Lung microvascular endothelial cell (primary cell): ENCODE measurements at places on chromosomes 1 and 21. TPM values are rescaled to one million over a fixed set of nuclear protein-coding genes. Genes with fewer than 3 reads are reported as not detected.

- DNase-seq, result peak; percentile 58
These were observed 160.2 kb downstream of the DENND1B start for GRCh38 chr1:197614916-197615692.

RNU1-4 gene
- under 0.01 and 5,258 TPM in 2 replicates for total RNA-seq

DNA sequence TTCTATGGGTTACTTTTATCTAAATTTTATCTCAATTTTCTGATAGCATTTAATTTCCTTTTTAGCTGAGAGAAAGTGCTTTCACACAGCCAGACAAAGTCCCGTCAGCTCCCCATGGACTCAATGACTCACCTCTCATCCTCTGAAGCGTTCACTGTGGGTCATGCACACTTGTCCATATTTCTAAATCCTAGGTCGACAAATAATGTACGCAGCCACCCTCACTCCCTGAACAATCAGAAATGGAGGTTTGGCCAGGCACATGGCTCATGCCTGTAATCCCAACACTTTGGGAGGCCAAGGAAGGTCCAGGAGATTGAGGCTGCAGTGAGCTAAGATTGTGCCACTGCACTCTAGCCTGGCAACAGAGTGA, 42.4 kb upstream of the COA6 start:
- no peak for DNase-seq

- DNase-seq, result no peak
These were observed 13.1 kb downstream of the RNF220 start for GRCh38 chr1:44418022-44418673.

LCE6A gene
- total RNA-seq, result not detected in 2 replicates

MCOLN2 gene
- total RNA-seq, result not detected in 2 replicates

COL9A2 gene
- total RNA-seq, result 0.22 and 0.79 TPM in 2 replicates

UMODL1 gene
- total RNA-seq, result not detected in 2 replicates

HRNR gene
- not detected in 2 replicates for total RNA-seq

RNU1-3 gene
- under 0.01 and 5,258 TPM in 2 replicates for total RNA-seq

CA6 gene
- not detected in 2 replicates for total RNA-seq

DNA sequence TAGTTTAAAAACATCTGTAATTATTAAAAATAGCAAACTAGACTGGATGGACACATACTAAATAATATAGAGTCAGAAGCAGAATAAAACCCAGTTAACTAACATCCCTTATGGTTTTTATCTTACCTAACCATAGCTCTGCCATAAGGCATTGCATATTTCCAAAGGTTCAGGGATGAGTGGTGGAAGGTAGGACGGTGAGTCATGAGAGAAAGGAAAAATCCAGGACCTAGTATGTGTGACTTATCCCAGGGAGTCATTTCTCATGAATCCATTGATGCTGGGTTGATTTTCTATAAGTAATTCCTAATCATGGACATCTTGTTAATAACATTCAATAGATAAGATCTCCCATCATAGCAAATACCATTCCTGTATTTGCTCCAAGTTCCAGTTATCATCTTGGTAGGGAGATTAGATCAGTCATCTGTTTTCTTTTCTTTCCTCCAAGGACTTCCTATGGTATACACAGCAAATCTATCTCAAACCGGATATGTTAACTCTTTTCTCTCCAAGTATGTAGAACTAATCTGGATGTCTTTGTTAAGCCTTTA, 490.7 kb upstream of the B3GALT2 start:
- DNase-seq, result no peak

GRCh38 chr1:196598942-196599748, 9.1 kb downstream of the KCNT2 start:
- no peak for DNase-seq

- no peak for DNase-seq
These were observed 91.4 kb downstream of the HMCN1 start for GRCh38 chr1:185825556-185825955.

- DNase-seq, result no peak
These were observed 343.9 kb upstream of the AJAP1 start for GRCh38 chr1:4310396-4310923.

PEF1 gene
- total RNA-seq, result 97.9 and 132 TPM in 2 replicates

GRCh38 chr1:45325851-45326506, 716 bp upstream of the HPDL start:
- DNase-seq, result peak; percentile 10

DNA sequence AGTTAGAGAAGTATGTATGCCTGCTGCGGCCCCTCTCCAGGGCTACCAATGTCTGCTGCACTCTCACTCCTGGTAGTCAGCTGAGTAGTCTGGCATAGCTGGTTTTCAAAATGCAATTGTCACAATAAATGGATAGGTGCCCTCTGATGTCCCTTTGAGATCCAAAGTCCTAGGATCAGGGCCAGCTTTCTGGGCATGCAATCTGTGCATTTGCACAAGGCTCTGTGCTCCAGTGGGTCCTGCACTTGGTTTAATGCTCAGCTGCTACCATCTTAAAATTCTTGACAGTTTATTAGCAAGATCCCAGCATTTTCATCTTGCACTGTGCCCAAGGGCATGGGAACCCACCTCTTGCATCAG, 233.8 kb downstream of the LTN1 start:
- DNase-seq, result no peak

GRCh38 chr1:162631546-162632191, 595 bp upstream of the DDR2 start:
- DNase-seq, result peak; percentile 60

DNA sequence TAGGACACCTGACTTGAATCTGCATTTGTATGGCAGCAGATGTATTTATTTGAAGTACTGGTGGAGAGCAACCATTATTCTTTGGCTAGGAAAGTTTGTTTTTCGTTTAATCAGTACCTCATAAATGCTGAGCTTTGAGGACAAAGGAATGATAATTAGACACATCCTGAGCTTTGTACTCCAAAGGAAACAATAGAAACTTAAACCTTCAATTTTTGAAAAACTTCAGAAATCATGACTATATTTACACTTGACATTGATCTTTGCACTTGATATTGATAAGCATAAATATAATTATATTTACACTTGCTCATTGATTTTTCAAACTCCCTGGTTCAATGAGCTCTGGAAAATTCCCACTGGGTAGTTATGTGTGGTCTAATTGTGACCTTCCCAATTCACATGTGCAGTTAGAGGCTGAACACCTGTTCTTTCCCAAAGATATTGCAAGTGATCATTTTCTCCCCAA, 10.7 kb downstream of the PATJ start:
- no peak for DNase-seq

- no peak for DNase-seq
These were observed 21.3 kb upstream of the TLCD4 start for GRCh38 chr1:95095833-95096217.

GPR52 gene
- 0.22 and 0.99 TPM in 2 replicates for total RNA-seq

OR10Z1 gene
- not detected in 2 replicates for total RNA-seq

DNA sequence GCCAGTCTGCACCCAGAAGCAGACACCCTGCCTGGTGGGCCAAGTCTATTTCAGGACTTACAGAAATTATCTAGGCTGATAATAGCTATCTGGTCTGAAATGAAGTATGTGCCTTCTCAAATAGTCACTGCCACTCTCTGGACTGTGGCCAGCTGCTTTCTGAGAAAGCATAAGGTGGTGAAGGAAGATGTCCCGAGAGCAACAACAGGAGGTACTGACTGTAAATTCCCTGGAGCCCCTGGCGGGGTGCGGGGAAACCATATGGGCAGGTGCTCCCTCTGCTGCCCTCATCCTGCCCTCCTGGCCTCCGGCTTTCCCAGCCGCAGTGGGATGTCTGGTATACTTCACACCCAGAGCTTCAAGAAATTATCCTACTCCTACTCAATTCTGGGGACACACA, 86.8 kb downstream of the TGFBR3 start:
- no peak for DNase-seq

- no peak for DNase-seq
These were observed 22.7 kb downstream of the CLDN8 start for GRCh38 chr21:30193201-30193600.

DNA sequence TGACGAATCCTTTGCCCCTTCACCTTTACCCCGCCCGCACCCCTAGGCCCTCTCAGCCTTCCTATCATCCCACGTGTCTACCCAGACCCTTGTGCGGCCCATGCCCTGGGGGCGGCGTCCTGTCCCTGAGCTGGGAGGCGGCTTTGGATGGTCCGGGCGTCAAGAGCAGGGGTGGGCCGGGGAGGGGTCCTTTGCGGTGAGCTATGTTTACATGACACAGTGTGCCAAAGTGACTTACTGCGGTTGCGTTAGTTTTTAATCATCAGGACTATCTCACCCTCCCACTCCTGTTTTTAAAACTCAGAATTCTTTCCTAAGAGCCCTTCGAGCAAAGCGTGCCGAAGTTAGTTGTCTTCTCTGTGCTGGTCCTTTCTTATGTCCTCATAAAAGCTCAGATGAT, 144.6 kb downstream of the PGBD5 start:
- DNase-seq, result no peak

DNA sequence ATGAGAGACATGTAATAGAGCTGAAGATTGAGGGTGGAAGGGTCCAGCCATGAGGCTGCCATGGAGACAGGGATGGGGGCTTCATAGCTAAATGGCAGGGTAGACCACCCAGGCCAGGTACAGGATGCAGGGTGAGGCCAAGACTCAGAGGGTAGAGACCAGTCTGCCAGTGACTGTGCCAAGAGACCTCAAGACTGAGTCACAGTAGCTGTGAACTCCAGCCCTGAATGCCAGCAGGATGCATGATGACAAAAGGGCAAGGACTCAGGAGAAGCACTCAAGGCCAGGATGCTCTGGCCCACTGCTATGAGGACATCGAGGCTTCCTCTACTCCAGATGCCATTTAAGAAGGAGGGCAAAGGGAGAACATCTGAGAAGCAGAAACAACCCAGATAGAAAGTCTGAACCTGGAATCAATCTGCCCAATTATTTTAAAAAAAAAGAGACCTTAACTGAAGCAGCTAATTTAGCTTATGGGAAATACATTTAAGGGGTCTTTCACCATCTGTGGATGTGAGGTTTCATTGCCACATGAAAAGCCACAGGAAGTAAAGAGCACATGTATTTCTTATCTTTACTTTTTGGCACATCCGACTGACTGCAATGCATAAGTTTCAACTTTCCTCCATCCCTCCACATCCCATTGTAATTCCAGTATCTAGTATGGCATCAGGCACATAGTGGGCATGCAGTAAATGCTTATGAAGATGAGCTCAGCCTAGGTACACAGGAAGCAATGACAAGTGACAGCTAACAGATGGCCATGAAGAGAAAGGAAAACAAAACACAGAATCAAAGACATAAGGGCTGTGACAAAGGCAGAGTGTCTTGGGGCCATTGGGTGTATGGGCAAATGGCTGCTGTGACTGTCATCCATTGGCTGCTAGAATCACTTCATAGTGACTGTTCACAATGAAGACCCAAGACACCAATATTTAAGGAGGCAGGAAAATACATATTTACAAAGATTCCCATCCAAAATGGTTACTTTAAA, 40.2 kb downstream of the SUSD4 start:
- DNase-seq, result no peak
